Hematopoietic multipotent progenitor cell treated with erythropoietin and hydrocortisone succinate and interleukin-3 and kit ligand, for 4 days (in vitro differentiated cells): ENCODE measurements at places on chromosomes 2 and 18.

DNA sequence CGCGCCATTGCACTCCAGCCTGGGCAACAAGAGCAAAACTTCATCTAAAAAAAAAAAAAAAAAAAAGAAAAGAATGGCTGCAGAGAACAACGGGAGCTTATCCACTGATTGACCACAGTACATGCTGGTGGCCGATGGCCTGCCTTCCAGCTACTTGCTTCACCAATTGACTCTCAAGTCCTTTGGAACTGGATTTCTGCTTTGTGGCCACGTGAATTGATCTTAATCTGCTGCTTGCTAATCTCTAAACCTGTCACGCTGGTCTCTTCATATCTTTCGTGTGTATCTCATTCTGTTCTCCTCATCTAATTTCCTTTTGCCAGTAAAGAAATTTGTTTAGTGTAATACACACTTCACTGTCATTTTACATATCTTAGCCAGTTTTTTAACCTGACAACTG is 512.5 kb upstream of the CNTNAP5 start:
- peak; percentile 37 for DNase-seq

- no peak for DNase-seq
Observed at GRCh38 chr2:14635391-14635871, 2.9 kb downstream of the LRATD1 start.

DNA sequence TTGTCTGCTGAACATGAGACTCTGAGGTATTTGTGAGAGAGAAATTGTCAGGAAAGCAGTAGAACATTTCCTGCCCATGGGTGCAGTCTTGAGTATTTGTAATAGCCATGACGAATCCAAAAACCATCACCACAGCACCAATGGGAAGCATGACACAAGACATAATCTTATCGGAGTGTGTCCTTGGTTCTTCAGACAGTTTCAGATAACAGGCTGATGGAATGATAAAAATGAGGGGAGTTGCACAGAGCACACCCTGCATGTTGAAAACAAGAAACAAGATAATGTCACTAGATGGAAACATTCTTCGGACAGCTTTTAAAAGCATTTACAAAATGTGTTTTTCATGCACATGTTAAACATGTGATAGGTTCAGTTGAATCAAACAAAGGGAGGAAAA is 56.9 kb downstream of the SLC38A11 start:
- peak; percentile 82 for DNase-seq

- DNase-seq, result no peak
Observed at GRCh38 chr2:179559108-179559806, 294.6 kb upstream of the SESTD1 start.

GRCh38 chr2:224927646-224928173 is 114.6 kb downstream of the DOCK10 start:
- peak; percentile 54 for DNase-seq

GRCh38 chr2:108423502-108424251 is 25.3 kb upstream of the GCC2 start:
- DNase-seq, result no peak

DNA sequence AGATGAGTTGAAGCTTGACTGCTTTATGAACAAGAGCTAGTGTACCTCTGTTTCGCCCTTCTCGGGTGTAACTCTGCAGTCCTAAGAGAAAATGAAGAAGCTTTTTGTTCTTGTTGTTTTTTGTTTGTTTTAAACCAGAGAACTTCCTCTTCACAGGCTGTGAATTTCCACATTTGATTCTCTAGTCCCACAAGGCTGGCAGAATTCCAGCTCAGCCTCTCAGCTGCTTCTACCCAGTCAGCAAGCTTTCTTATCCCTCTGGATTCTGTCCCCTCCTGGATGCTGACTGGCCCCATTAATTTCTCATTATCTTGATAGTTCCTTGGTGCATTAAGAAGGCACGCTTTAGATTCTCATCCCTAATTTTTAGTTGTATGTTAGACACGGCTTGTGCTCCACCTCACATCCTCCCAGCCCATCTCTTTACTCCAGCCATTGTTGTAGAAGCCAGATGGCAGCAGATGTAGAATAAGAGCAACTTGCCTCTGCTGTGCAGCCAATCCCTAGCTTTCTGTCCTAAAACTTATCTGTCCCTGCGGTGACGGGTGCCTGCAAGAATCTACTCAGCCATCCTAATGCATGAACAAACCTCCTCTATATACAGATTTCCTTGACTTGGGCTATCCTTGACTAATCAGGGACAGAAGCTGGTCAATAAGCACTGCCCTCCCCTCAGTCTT is 12.3 kb upstream of the RESP18 start:
- peak; percentile 42 for DNase-seq

- no peak for DNase-seq
Observed at GRCh38 chr2:54840559-54841468, 117.4 kb downstream of the EML6 start.

DNA sequence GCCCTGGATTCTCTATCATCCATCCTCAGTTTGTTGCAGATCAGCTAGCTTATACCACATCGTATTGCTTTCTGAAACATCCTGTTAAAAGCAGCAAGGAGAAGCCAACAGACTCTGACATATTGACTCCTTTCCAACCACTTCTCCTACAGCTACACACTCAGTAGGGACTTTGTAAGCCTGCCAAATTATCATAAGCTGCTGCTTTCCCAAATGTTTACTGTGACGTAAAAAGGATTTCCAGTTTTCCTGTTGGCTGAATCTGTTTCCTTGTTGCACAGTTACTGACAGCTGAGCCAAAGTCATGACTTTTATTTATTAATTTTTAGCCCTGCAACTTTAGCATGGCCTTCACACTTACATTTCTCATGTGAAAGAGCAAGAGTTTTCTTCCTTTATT is 294.3 kb downstream of the KCNJ3 start:
- DNase-seq, result no peak

DNA sequence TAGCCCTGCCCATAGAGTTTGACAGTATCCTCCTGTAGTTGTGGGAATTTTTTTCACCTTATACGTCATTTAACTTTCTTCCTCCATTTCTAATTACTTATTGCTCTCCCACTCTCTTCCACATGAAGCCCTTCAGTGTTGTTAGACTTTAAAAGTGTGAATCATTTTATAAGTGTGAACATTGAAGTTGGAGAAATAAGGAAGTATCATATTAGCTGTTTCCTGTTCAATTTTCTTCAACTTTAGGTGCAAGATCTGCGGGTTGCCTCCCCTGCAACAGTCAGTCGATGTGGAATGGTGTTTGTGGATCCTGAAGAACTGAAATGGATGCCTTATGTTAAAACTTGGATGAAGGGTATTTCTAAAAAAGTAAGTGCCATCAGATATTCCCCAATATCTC is 138.1 kb downstream of the DNAH6 start:
- peak; percentile 4 for DNase-seq

DNA sequence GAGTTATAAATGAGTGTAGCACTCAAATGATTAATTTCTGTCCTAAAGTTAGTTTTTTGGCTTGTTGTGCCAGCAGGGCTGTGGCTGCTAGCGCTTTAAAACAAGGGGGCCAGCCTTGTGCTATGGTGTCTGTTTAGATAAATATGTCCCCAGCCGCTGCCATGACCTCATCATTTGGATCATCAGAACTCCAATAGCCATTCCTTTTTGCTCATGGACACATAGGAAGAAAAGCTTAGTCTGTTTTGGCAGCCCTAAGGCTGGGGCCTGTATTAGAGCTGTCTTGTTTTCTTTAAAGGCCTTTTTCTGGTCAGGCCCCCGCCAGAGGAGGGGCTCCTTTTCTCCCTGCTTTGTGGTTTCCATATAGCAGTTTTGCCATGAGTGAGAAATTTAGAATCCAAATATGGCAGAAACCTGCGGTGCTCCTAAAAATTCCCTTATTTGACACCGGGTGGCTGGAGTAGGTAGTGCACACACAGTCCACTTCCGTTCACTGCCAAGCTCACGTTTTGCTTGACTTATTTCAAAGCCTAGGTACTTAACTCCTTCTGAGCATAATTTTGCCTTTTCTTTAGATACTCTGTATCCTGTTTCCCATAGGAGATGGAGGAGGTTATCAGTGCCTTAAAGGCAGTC is 60.4 kb upstream of the SLC35G4 start:
- no peak for DNase-seq

DNA sequence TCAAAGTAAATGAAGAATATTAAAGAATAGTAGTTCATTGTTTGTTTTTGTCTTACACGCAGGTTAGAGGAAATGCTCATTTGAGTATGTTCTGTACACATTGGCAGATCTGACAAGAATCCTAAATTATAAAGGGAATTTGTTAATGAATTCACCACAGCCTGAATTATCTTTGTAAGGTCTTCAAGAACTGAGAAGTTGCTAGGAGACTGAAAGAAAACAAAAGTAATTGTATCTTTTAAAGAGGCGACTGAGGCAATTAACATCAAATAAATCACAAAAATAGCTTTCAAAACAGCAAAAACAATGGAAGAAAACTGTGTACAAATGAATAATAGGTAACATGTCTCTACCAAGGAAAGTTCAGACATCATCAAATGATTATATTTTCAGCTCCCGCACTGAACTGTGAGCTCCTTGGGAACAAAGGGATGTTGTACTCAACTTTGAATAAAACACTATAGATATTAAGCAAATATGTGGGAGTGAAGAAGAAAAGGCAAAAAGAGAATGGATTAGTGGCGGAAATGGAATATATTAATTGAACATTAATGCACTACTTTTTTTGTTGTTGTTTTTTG is 51.7 kb upstream of the ATIC start:
- no peak for DNase-seq

DNA sequence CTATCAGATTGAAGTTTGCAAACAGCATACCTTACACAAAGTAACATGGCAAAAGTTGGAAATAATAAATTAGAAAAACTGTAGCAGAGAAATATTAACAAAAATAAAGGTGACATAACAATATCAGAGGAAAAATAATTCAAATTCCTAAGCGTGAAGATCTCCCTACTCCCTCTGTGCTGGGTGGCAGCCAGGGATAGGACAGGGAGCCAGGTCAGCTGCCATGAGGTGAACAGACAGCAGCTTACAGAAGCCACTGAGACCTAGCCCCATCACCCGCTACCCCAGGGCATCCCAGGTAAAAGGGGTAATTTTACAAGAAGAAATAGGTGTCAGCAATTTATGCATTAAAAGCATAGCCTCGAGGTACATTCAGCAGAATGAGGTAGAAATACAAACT is 423.8 kb upstream of the HS6ST1 start:
- no peak for DNase-seq

DNA sequence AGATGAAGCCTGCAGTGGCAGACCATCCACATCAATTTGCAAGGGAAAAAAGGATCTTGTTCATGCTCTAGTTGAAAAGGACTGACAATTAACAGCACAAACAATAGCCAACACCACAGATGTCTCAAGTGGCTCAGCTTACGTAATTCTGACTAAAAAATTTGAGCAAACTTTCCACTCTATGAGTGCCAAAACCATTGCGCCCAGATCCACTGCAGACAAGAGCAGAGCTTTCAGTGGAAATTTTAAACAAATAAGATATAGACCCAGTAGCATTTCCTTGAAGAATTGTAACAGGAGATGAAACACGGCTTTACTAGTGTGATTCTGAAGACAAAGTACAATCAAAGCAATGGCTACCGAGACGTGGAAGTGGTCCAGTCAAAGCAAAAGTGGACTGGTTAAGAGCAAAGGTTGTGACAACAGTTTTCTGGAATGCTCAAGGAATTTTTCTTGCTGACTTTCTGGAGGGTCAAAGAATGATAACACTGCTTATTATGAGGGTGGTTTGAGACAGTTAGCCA is 12.0 kb upstream of the ZNF396 start:
- DNase-seq, result no peak

- no peak for DNase-seq
Observed at GRCh38 chr2:142875010-142875409, 2.5 kb upstream of the KYNU start.

DNA sequence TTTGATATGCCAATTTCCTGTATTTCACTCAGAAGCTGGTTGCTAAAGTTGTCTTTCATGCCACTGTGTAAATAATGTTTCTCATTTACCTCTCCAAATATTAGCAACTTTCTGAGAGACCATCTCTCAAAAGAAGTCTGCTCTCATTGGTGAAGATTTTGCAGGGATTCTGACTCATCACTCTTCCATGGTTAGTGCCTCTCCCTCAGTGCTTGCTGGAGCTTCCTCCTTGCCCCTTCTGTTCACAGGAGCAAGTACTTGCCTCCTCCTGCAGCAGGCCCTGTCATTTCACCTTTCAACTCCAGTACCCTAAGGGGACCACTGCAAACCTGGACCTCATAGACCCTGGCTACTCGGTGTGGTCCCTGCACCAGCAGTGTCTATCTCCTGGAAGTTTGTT is 168.8 kb downstream of the ZNF385B start:
- DNase-seq, result no peak

DNA sequence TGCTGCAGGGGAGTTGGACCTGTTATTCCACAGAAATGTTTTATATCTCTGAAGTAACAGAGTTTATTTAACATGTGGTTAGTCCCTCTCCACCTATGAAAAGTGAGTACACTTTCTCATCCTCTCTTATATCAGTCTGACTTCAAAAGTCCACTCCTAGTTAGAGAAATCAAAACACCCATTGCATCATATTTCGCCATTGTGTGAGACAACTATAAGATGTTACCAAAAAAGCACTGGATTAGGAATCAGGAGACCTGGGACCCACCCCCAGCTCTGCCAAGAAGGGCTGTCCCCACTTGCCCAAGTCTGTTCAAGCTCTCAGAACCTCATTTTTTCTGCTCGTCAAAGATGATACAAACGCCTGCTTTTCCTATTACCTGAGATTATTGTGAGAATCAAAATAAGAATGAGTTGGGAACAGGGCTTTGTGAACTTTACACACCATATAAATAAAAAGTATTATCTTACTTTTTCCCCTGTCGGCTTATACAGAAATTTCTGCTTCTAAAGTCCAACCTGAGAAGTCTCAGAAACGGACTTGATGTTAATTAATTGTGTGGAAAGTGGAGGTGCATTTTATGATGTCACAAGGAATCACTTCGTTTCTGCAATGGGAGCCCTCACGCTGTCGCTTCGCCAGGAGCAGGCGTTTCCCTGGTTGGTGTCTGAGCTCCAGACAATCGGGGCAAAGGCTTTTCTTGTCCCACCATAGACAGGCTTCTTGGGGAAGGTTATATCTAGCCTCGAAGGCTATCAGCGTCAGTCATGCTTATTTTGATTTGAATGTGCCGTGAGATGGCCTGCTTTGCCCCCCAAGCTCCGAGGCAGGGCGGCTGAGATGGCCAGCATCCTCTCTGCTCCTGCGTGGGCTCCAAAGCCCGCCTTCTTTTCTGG is 89.6 kb upstream of the ZNF516 start:
- no peak for DNase-seq

DNA sequence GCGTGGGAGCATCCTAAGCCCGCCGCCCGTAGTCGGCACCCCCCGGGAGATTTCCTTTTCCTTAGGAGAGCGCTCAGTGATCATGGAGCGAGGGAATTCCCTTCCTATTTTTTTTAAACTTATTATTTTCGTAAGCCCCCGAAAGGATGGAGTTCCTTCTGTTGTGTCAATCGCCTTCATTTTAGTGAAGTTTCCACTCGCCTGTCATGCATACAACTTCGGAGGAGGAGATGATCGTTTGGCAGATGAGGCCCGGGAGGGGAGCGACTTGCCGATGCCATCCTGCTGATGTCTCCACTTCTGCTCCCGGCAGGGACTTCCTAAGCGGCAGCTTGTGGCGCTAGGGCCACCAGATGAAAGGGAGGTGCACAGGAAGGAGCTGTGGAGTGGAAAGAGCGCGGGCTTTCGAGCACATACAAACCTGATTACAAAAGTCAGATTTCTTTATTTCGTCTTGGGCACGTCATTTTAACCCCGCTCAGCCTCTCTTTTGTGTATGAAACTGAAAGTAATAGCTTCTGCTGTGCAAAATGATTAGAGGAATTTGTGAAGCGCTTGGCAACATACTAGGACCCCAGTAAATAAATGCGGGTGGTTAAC is at the start of gene ADGRF3:
TSS of gene ADGRF3 (minus strand) at position 336 of the 600 bp plus-strand sequence. CDS start 555 bp downstream, outside the sequence.
- peak; percentile 84 for DNase-seq

GRCh38 chr2:7812231-7812995 is 869.4 kb upstream of the ID2 start:
- no peak for DNase-seq

GRCh38 chr18:45402485-45403056 is 212.7 kb upstream of the SLC14A2 start:
- no peak for DNase-seq
